ENCODE measurements at places on chromosomes 12 and 14.

- no peak for DNase-seq
Measured at GRCh38 chr12:4393211-4393610, 13.7 kb upstream of the FGF23 start.

DNA sequence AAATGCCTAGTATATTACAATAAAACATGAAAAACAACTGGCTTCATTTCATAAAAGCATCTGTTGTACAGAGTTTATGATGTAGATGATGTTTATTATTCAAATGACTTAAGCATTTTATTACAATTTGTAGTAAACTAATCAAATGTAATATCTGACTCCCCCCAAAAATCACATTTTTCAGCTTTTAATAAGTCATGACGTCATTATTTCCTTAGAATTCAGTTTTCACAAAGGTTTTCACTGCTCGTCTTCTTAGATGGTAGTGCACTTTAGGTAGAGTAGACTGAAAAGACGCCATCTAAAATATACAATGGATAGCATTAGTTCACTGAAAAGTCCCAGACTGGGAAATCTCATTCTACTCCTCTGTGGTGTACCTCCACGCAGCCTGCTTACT is 181.5 kb downstream of the ACSS3 start:
- DNase-seq, result no peak

DNA sequence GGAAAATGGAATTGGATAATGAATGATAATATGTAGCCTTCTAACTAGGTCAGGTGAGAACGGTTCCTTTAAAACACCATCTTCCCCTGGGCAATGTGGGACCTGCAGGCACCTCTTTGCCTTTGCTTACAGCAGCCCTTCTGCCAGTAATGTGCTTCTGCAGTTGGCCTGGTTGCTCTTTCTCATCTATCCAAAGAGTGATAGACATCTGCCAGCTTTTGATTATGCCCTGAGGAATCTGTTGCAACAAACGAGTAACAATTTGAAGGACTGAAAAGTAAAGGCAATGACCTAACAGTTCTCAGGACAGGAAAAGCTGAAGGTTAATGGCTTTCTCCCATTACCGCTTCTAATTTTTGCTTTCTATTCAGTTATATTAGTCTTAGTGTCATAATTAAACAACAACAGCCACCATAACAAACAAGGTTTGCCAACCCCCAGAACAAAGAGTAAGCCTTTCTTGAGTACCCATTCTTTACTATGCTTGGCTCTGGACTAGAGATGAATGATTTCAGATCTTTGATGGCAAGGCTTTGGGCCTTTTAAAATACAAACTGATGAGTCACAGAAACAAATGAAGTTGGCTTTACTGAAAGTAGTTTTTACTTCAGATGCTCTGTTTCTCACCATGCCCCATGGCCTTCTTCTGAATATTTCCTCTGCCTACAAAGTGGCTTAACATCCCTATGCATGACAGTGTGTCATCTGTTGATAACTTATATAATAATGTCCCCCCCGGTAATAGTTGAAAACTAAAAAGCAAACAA is 76.1 kb upstream of the KRR1 start:
- DNase-seq, result no peak

- DNase-seq, result no peak
Measured at GRCh38 chr14:72781561-72782508, 112.1 kb downstream of the DPF3 start.

DNA sequence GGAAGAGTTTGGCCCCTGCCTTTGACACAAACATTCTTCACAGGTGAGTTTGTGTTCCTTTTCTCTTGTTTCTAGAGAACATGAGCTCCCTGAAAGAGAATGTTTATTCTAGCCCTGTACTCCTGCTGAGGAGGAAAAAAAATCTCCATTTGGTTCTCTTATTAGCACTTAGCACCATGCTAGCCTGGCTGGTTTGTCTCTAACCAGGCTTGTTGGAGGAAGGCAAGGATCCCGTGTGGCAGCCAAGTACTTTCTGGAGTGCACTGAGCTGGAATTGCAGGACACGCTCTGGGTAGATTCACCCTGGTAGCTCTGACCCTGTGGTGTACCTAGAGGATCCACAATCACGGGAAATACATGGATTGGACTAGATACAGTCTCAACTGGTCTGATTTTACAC is 41.9 kb downstream of the KCNA1 start:
- no peak for DNase-seq

DNA sequence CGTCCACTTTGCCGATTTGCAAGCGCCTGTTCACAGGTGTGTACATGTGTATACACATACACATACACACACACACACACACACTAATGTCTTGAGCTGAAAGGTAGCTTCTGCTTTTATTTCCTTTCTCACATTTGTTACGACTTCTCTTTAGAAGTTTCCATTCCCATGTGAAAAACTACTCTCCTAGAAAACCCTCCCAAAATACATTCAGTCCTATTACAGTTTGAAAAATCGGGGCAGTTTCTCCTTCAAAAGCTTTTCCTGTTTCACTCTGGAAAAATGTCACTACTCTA is 3.9 kb downstream of the BLTP3B start:
- DNase-seq, result no peak

DNA sequence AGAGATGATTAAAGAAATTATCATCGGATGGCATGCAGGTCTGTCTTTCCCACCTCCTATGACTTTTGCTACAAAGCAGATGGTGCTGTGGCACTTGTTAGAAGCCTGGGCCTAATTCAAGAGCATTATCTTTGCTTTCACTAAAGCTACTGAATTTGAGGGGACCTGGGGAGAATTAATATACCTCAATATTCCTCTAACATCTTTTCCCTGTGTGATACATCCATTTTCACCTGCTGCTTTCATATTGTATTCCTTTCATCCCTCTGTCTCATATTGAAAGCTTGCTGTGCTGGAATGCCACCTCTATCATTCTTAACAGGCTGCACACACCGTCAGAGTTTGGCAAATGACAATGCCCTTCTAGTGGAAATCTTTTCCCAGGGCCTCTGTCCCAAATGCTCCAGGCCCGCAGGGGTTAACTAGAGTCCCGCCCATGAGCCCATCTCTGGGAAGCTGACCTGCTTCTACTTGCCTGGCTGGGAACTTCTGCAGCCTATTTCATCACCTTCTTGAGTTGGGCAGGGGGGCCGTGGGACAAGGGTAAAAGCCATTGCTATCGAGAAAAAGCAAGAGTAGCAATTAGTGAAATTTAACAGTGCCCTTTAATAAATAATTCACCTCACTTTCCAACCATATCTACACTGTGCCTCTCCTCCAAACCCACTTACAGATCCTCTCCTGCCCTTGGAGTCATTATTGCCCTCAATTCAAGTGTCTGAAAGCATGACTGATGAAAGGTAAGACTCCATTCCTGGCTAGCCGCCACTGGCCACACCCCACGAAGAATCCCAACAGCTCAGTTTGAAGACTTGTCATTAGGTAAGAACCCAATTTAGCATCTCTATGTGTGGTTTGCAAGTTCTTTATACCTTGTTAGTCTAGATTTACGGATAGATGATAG is 126.7 kb upstream of the BTG1 start:
- DNase-seq, result no peak

GRCh38 chr12:65755596-65755978 is 68.7 kb upstream of the HMGA2 start:
- DNase-seq, result no peak

GRCh38 chr12:116749884-116750283 is 11.8 kb downstream of the RNFT2 start:
- DNase-seq, result no peak

GRCh38 chr14:61864329-61864898 is 102.2 kb downstream of the SNAPC1 start:
- no peak for DNase-seq

DNA sequence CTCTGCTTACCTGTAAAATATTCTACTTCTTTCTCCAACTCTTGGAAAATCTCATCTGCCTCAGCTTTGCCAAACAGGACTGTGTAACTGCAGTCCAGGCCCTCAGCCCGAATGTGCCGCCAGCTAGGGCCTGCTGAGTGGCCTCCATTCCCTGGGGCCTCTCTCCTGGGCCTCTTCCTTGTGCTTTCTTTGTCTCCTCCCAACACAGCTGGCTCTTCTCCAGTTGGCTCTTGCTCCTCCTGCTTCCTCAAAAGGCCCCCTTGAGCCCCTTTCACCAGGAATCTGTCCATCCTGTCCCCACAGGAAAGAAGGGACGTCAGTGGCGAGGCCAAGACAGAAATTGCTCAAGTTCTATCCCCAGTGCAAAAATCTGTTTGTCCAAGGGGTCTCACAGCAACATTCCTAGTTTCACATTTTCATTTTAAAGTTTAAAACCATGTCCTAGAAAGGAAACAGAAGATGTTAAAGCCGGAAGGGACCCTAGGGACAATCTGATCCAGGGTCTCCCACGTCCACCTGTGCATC is 713 bp downstream of the ALKBH2 start:
- DNase-seq, result no peak

DNA sequence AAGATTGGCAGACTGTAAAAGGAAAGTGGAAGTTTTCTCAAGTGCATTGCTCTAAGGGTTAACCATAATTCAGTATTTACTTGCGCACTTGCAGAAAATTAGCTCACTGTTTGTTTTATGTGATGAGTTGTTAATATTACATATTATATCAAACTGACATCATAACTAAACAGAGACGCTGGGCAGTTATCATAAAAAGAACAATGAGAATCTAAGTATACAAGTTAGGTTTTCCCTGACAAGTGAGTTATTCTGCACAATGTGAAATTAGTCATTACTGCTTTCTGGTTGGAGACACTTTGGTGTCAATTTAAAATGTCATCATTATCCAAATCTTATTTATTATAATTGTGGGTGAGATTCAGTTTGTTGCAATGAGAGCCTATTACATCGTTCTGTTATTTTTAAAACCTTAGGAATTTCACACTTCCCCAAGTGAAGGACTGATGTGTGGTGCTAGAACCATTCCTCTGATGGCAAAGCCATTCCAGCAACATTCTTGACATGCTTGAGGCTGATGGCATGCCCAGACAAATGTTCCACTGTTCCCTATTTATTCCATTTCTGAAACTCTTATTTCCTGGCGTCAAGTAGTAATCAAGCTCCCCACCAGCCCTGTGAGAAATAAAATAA is 90.1 kb upstream of the FLRT2 start:
- DNase-seq, result no peak

- no peak for DNase-seq
Measured at GRCh38 chr12:25694072-25694471, 141.0 kb upstream of the LMNTD1 start.

- no peak for DNase-seq
Measured at GRCh38 chr14:102120888-102121287, 18.8 kb upstream of the WDR20 start.

DNA sequence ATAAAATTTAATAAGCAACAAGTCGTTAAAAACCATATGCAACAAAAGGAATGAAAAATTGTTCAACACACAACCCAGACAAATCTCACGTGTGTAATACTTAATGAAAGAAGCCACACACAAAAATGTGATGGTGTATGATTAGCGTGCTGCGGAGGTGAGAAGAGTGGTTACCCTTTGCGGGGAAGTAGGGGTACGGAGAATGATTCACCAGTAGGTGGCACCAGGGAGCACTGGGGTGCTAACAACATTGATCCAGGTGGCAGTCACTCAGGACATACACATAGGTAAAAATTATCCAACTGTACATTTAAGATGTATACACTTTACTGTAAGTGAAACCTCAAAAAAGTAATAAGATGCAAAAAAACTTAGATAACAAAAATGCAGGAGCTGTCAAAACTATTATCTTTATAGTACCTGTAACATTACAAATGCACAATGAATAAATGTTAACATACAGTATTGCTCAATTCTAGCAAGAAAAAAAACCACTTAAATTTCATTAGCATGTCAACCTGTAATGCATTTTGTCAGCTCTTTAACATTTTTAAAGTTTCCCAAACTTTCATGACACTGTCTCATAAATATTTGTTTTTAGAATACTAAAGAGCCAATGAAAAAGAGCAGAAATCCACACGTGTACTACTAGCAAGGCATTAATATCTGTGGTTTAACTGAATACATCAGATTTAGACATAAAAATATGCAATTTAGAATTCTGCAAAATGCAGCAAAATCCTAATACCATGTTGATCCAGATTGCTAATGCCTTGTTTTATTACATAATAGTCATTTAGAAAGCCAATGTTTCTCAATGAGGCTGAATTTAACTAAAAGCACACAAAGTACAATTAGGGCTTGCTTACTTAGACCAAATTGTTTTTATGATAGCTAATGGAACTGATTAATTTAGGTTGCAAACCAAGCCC is 46.7 kb downstream of the TMCC3 start:
- DNase-seq, result no peak

- no peak for DNase-seq
Measured at GRCh38 chr14:74945261-74945851, 10.0 kb downstream of the PGF start.

GRCh38 chr14:58138714-58139482 is 13.1 kb downstream of the ARMH4 start:
- no peak for DNase-seq

DNA sequence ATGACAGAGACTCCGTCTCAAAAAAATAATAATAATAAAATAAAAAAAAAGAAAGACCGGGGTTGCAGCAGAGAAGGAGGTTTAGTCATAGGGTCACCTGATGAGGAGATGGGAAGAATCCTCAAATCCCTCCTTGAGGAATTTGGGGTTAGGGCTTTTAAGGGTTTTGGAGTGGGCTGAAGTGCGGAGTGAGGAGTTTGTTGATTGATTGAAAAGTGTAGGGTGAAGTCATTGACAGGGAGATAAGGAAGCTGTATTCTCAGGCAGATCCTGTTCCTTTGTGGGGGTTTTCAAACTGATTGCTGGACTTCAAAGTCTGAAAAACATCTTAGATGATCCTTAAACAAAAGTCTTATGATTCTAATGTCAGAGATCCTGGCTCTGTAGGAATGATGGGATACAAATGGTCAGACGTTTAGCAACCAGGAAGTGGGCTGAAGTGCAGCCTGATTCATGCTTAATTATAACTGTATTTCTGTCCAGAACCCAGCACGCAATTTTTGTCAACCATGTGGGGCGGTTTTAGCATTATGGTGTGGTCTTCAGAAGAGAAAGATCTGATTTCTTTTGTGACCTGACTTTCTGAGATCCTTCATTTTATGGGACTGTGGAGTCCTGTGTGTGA is 16.0 kb downstream of the FNTB start:
- DNase-seq, result no peak

GRCh38 chr12:98532687-98533304 is 17.4 kb downstream of the TMPO start:
- DNase-seq, result no peak

- DNase-seq, result no peak
Measured at GRCh38 chr12:13071305-13072280, 27.4 kb downstream of the FAM234B start.

- DNase-seq, result no peak
Measured at GRCh38 chr14:101929096-101929495, 35.3 kb upstream of the DYNC1H1 start.

- no peak for DNase-seq
Measured at GRCh38 chr14:73613419-73613963, 1.2 kb downstream of the ACOT6 start.

- DNase-seq, result no peak
Measured at GRCh38 chr12:11701433-11701832, 52.0 kb downstream of the ETV6 start.

- DNase-seq, result peak; percentile 35
Measured at GRCh38 chr14:49306152-49306751, 279.9 kb downstream of the RPS29 start.

DNA sequence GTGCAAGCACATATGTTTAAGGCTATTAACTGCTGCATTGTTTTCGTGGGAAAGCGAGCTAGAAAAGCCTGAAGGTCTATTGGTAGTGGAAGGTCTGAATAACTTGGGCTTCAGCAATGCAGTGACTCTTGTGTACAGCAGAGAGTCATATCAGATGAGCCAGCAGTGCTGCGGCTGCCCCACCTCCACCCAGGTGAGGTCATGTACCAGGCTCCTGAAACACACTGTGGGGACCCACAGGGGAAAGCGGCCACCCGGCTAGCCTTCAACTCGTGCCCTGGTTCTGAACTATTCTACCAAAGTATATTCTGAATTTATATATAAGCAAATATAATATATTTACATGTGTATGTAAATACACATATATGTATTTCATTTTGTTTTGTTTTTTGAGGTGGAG is 12.7 kb upstream of the RAN start:
- DNase-seq, result no peak

Measured in renal pelvis (tissue), 12 donors.